ENCODE measurements at places on chromosomes 7 and 10.

DNA sequence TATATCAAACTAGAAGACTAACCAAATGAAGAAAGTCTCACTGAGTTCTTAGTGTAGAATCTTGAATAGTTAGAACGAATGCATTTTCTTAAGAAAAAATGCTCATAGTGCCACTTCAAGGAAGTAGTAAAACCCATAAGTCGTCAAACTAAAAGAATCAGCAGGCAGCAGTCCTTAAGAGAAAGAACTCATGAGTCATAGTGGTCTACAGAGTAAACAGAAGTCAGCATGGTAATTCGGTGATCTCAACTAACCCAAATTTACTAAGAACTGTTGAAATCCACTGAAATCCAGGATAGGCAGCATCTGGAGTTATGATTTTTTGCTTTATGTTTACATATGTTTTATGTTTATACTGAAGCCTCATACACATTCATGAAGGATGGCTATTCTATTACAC lies 256.2 kb downstream of the LHFPL3 start:
- no peak for DNase-seq

GRCh38 chr7:30470163-30470770 lies 8.3 kb downstream of the NOD1 start:
- DNase-seq: no peak

GRCh38 chr7:57207836-57208235 lies 75.6 kb upstream of the ZNF479 start:
- no peak for DNase-seq

GRCh38 chr10:102579328-102579727 lies 65.0 kb upstream of the TRIM8 start:
- no peak for DNase-seq

DNA sequence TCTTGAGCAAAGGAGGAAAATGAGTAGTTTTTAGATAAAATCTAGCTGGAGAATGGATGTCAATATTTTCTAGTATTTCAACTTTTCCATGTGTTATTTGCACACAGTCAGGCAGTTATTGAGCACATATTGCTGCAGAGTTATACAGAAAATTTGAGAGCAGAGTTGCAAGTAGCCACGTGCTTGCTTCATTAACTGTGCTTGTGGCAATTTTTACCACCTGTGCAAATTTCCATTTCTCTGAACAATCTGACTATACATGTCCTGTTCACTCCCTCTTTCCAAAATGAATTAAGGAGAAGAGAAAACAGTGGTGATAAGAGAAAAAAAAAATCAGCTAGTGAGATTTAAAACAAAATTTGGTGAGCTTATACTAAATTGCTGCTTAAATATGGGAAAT lies 178.5 kb downstream of the TAX1BP1 start:
- no peak for DNase-seq

GRCh38 chr10:124378881-124379471 lies 39.7 kb downstream of the OAT start:
- DNase-seq: no peak

GRCh38 chr10:2439000-2439399 lies 628.3 kb upstream of the PFKP start:
- DNase-seq: no peak

DNA sequence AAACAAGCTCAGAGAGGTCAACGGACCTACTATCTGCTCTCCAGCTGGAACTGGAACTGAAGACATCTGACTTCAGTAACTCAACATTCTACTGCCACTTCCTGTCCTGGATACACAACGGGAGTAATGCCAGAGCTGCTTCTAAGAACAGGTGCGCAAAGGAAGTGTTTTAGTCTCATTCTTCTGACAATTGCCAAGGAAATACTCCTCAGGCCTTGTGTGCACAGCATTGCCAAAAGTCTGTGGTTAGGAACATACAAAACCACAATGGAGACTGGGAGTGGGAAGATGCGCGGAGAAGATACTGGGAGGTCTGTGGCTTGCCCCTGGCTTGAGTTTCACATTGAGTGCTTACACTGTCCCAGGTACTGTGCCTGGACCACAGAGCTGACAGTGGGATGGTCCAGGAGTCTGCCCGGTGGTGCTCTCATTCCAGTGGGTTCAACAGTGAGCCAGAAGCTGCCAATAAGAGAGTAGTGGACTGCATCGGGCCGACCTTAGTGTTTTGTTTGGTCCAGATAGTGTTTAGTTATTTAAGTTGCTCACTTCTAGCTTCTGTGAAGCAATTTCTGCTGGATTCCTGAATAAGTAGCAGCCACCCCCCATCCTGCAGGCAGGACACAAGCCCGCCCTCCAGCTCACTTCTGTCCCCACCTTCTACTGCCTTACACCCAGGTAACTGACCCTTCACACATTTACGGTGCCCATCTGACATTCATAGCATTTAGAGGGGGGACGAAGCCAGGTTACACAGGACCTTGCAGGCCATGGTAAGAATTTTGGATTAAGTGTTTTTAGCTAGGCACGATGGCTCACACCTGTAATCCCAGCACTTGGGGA lies 10.3 kb downstream of the TBL2 start:
- no peak for DNase-seq

DNA sequence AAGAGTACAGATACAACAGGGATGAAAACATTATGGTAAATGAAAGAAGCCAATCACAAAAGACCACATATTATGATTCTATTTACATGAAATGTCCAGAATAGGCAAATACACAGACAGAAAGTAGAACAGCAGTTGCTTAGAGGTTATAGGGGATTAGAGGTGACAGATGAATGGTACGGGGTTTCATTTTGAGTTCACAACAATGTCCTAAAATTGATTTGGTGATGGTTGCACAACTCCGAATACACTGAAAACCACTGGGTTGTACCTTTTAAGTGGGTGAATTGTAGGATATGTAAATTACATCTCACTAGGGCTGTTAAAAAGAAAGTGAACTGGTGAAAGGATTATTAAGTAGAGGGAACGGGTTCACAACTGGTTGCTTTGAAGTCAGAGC lies 76.3 kb upstream of the MRLN start:
- DNase-seq: no peak

GRCh38 chr7:77464589-77464988 lies 48.4 kb upstream of the GSAP start:
- no peak for DNase-seq

GRCh38 chr7:118222591-118222990 lies 1.9 kb upstream of the ANKRD7 start:
- DNase-seq: no peak

DNA sequence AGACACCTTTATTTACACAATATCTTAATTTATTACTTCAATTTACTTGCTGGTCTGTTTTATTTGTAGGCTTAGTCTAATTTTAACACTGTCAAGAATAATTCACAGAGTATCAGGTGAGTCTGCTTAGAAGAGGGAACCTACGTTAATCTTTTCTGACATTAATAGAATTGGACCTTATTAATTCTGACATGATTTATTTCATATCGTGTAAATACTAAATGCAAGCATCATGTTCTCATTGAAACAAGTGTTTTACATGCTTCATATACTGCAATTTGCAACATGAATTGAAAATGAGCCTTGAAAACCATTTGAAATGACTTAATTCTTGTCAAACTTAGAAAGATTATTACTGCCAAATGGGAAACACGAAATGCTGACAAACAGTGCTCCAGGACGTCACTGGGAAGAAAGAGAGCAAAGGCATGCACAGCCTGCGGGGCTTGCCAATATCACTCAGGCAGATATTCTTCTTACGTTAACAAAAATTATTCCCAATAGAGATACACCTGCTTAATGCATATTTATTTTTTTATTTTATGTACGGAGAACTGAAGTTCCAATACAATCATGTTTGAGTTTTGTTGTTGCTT lies 282.0 kb upstream of the AKR1E2 start:
- DNase-seq: no peak

- DNase-seq: no peak
Measured at GRCh38 chr10:24444337-24444736, 235.4 kb downstream of the KIAA1217 start.

DNA sequence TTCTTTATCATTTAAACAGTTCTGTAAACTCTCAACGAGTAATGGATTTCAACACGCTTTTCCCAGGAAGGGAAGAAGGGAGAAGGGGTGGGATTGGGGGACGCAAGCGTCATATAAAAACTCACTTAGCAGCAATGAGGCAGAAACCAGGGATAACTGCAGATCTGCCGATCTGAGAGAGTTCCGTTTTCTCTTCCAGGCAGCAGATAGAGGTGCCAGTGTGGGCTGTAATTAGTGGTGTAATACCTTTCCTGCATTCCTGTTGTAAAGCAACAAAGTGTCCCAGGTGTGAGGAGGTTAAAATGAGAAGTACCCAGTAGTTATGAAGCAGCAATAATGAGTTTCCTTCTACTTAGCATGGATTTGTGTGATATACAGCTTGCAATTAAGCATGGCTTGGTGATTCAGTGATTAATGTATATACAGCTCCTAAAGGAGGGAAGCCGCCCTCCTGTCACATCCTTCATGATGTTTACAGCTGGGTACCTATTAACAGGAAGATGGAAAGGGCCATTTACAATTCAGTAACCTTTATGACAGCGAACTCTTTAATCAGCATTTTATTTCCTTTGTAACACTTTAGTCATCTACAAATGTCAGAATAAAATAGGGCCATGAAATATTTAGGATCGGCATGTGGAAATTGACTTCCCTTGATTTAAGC lies 271.9 kb downstream of the LRMDA start:
- no peak for DNase-seq

- DNase-seq: no peak
Measured at GRCh38 chr7:36287371-36288241, 102.1 kb upstream of the ANLN start.

GRCh38 chr7:95435422-95435780 lies 573 bp upstream of the PON2 start:
- DNase-seq: no peak

- DNase-seq: no peak
Measured at GRCh38 chr10:122089311-122090017, 100.5 kb downstream of the TACC2 start.

GRCh38 chr10:48609899-48610584 lies 5.2 kb upstream of the ARHGAP22 start:
- no peak for DNase-seq

GRCh38 chr7:75847707-75848106 lies 31.1 kb upstream of the RHBDD2 start:
- DNase-seq: no peak

DNA sequence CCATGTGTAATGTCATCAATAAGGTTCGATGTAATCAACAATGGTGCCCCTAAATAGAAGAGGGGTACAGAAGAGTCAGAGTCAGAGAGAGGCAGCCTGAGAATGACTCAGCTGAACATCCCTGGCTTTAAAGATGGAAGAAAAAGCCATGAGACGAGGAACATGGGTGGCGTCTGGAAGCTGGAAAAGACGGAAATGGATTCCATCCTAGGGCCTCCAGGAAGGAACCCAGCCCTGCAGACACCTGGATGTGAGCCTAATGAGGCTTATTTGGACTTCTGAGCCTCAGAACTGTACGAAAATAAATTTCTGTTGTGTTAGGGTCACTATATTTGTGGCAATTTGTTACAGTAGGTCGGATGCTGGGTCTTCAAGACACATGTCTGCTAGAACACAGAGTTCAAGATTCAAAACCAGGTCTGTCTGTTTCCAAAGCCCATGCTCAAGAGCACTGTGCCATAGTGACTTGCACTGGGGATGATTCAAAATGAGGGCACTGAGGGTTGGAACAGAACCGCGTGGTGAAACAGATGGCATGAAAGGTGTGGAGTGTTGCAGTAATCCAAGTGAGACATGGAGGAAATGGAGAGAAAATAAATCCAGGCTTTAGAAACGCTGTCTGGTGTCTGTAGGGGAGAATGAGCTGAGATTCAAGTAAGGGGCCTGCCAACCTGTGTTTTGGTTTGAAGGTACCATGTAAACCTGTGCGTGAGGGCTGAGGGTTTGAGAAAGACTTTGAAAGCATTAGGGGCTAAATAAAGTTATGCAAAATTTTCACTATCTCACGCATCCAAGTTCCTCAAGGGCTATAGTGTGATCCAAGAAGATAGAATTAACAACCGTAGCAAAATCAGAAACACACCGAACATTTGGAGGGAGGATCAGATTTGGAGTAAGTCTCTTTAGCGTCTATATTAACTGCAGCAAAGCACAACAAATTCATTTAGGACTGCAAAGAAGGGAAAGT lies 849.1 kb upstream of the AUTS2 start:
- DNase-seq: no peak

DNA sequence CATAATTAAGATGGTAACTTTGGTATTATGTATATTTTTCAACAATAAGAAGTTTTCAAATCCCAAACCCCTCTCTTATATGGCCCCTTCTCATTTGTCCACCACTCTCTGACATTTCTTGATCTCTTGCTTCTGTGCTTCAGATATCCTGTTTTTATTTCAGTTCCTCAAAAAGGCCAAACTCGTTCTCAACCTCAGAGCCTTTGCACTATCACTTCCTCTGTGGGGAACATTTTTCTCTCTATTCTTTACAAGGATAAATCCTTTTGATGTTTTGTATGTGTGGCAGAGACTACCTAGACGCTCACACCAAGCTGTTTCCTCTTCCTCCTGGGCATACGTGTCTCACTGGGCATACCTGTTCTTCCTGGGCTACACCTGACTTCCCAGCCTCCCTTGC lies 54.2 kb upstream of the FRMD4A start:
- no peak for DNase-seq

GRCh38 chr7:1368682-1369571 lies 90.3 kb downstream of the MICALL2 start:
- DNase-seq: no peak

DNA sequence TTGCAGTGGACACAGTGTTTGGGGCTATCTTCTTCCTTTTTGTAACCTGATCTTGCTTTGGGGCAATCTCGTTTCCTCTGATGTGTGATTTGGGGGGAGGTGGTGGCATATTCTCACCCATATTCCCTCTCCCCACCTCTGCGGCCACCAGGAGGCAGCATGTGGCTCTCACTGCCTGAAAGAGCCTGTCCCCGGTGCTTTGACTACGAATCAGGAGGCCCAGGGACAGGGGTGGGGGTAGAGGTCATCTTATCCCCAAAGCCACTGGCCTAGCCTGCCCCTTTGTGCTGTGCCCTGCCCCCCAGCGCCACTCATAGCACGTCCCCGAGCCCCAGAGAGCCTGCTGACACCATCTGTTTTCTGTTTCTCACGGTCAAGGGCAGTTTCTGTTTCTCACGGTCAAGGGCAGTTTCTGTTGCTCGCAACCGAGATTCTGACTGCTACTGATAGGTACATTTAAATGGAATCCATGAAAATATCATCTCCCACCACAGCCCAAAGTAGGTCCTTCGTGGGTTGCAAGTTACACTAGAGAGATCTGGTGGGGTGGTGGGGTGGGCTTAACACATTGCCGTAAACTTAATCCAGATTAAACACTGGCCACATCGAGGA lies 28.2 kb downstream of the PHYH start:
- DNase-seq: peak; percentile 20

DNA sequence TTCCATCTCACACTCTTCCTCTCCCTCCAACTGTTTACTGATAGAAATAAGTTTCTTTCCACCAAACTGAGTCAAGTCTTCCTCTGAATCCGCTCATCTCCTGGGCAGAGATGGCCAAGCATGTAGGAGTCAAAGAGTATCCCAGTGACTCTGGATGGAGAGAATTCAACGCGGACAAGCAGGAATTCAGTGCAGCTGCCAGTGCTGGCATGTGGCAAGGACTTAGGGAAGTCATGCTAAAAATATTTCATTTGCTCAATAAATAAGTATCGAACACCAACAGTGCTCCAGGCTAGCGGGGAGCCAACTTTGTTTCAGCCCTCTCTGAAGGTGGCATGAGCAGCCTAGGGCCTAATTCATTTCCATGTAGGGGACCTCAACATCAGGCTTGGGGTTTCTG lies 351.6 kb upstream of the ZMIZ1 start:
- DNase-seq: no peak

GRCh38 chr7:122515404-122515803 lies 183.5 kb downstream of the RNF133 start:
- DNase-seq: no peak

Measured in activated gamma-delta T cell treated with anti-CD3 and anti-CD28 coated beads, Interleukin-2, amount 50 U/mL, for 16 hours (primary cell).